Activated CD4-positive, CD25-positive, alpha-beta regulatory T cell (primary cell): ENCODE measurements at places on chromosomes 3 and 15.

DNA sequence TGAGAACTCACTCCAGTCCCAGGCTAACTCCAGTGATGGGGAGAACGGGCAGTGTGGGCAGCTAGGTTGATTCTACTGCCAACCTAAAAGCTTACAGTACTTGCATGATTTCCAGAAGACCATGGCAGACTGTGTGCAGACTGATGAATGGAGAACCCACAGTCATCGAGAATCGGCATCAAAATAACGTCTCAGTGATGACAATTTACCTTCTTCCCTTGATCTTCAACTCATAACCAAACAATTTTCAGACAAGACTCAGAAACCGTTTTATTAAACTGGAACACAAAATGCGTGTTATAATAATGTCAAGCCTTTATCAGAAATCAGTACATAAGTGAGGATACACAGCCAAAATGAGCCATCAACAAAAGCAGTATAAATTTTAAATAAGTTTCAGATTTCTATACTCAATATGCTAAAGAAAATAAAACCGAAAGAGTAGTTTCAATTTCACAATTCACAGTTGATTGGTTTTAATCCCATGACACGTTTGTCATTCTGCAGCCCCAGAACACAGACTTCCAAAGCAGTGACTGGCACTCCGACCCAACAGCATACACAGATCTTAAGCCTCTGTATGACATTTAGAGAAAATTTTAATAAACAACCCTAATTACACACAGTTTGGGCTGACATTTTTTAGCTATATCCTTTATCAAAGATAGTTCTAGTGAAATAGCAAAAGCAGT lies 54.5 kb downstream of the ZMAT3 start:
- DNase-seq = no peak

- no peak for DNase-seq
These were observed 33.7 kb downstream of the CORO2B start for GRCh38 chr15:68612503-68612902.

- DNase-seq = no peak
These were observed 50.4 kb upstream of the LIMD1 start for GRCh38 chr3:45544024-45544716.

DNA sequence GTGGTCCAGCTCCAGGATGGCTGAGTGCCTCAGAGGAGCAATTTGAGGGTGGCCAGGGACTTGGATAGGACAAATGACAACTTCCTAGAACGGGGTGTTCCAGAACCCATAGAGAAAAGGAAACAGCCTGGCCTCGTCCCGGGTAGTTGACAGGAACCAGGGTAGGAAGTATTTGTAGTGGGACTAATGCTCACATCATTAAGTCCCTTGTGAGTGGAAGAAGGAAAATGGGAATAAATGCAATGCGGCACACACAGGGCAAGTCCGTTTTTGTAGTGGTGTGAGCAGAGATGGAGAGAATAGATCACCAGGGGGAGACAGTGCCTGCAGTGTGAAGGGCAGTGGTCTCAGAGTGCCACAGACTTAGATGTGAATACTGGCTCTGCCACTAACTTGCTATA lies 19.6 kb downstream of the TIMP4 start:
- DNase-seq = no peak

DNA sequence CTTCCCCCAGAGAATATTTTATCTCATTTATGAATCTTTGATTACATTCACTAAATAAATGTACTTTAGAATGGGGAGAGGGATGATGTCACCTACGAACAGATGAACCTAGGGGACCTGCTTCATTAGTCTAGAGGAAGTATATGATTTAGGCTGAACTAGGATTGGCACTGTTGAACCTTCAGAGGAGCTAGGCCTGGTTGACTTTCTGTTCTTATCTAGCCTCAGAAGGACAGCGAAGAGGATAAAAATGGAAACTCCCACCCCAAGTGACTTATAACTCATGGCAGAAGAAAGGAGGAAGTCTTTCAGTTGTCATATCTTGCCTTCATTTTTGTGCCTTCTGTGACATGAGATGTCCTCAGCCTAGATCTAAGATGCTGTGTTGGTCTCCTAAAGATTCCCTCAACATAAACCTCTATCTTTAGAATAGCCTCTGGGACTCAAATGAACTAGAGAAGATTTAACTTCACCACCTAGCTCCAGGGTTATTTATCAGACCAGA lies 42.6 kb downstream of the POLG start:
- no peak for DNase-seq

GRCh38 chr3:65984975-65985374 lies 53.7 kb downstream of the MAGI1 start:
- DNase-seq = no peak

DNA sequence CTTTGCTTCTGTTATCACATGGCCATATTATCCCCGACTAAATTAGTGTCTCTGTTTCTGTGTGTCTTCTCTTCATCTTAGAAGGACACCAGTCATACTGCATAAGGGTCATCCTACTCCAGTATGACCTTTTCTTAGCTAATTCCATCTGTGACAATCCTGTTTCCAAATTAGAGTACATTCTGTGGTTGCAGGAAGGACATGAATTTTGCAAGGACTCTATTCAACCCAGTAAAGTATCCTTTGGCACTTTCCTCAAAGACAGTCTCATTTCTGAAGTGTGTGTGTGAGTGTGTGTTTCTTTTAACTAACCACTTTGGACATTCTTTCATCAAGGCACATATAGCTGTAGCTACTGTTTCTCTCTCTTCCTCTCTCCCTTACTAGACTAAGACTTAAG lies 15.2 kb upstream of the MME start:
- no peak for DNase-seq

DNA sequence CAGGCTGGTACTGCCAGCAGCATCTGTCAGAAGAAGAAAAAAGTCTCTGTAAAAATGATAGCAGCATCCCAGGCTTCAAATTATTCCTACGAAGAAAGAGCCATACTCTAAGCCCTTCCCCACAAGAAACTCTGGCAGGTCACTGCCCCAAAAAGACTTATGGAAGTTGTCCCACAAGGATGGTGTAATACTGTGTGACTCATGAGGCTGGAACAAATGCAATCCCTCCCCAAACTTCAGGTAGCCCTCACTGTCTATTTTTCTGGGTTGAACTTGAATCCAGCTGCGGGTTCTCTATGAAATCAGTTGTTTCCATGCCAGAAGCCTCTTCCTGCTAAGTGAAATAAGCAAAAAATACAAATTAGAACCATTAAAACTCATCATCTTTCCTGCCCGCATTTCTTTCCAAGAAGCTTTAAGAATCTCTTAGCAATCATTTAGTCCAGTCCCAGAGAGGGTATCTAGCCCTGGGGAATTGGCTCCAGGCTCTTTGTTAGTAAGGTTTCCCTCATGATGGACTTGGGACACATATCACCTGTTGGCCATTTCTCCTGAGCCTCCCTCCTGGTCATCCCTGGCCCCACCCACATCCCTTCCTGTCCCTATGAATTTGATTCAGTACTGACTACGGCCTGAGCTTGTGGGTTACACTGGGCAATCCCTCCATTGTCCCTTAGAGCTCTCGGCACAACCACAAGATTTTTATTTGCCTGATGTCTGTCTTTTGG lies 51.7 kb downstream of the FAM174B start:
- no peak for DNase-seq

GRCh38 chr15:88621789-88622604 lies 857 bp downstream of the AEN start:
- DNase-seq = no peak

DNA sequence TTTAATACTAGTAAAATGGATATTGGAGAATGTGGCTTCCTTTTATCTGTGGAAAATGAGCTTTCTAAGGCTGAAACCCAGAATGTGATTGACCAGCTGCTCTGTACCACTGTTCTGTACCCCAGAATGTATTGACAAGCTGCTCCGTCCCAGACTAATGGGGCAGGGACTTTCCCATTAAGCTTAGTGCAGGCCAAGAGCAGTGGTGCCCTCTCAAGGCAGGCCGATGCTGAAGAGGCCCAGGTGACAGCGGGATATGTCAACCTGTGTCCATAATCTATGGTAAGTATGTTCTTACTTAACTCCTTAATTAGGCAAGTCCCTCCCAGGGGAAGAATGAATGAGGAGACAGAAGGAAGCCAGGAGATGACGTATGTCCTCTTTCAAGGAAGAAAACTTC lies 31.1 kb downstream of the SGO1 start:
- no peak for DNase-seq

DNA sequence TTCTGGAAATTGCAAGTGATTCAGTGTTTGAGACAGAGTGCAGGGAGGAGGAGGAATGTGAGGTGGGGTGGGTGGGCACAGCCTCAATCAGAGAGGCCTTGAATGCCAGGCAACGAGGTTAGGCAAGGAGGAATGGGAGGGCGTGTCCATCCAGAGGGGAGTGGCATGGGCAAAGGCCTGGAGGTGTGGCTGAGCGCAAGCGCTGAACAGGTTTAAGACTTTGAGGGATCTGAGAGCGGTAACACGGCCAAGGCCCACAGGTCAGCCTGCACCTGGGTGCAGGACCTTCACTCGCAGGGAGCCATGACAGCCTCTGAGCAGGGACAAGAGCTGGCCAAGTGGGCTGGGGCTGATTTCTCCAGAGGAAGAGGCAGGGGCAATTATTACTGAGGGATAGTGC lies 125.9 kb downstream of the TPRA1 start:
- DNase-seq = no peak

DNA sequence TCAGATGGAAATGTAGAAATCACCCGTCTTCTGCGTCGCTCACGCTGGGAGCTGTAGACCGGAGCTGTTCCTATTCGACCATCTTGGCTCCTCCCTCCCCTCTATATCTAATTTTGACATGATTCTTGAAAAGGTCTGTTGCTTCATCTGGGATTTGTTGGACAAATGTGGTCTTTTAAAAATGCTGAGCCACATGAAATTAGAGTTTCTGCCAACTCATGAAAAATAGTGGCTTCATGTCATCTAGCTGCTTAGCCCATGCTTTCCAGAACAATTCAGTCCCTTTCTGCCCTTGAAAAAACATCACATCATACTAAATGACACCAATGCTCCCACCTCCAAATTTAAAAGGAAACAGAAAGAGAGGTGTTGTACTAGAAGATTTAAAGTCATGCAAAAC lies 148.6 kb upstream of the EIF1B start:
- DNase-seq = no peak

- no peak for DNase-seq
These were observed 9.6 kb upstream of the SMARCC1 start for GRCh38 chr3:47791193-47791855.

GRCh38 chr3:185070491-185071286 lies 82.2 kb downstream of the C3orf70 start:
- DNase-seq = no peak
